ENCODE measurements at places on chromosomes 13 and 19.

- DNase-seq = no peak
These were observed 85.8 kb downstream of the RAB20 start for GRCh38 chr13:110475550-110476219.

DNA sequence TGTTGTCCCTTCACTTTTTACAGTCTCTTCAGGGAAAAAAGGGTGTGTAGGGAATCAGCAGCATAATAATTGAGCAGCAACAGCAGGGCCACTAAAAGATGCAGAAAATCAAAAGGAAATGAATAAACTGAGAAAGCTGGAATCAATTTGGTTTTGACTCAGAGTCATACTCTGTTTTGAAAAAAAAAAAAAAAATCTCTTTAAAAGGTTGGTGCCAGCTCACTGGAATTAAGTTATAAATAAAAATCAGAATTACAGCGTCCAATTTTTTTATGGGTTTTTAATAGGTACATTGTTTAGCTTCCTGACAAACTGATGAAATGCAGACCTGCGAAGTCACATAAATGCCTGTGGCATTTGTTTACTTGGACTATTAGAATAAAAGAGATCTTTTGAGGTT, 231.9 kb downstream of the COG6 start:
- no peak for DNase-seq

- DNase-seq = peak; percentile 41
These were observed 57.2 kb downstream of the CHST8 start for GRCh38 chr19:33678796-33679585.

DNA sequence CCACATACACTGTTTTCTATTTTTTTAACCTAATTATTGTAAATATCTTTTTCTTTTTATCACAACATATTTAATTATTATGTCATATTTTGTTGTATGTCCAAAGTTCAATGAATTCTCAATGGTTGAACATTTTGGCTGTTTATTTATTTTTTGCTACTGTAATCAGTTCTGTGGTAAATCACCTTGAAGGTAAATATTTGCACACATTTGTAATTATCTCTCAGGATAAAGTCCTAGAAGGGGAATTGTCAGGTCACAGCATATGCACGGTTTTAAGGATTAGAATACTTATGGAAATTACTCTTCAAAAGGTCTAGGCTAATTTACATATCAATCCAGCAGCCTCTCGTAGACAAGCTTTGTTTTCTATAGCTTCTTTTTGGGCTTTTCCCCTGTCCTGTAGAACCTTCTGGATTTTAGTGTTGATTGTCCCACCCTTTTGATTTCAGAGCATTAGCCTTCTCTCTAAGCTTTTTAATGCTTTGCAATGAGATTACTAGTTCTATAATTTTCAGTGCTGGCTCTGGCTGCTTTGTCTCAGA, 362.6 kb downstream of the KCNRG start:
- no peak for DNase-seq

- peak; percentile 43 for DNase-seq
These were observed 202.3 kb upstream of the KLHL1 start for GRCh38 chr13:70310396-70311119.

GRCh38 chr19:47378246-47378645, 29.1 kb downstream of the DHX34 start:
- no peak for DNase-seq

- DNase-seq = no peak
These were observed 85.0 kb upstream of the UBL3 start for GRCh38 chr13:29935309-29935981.

DNA sequence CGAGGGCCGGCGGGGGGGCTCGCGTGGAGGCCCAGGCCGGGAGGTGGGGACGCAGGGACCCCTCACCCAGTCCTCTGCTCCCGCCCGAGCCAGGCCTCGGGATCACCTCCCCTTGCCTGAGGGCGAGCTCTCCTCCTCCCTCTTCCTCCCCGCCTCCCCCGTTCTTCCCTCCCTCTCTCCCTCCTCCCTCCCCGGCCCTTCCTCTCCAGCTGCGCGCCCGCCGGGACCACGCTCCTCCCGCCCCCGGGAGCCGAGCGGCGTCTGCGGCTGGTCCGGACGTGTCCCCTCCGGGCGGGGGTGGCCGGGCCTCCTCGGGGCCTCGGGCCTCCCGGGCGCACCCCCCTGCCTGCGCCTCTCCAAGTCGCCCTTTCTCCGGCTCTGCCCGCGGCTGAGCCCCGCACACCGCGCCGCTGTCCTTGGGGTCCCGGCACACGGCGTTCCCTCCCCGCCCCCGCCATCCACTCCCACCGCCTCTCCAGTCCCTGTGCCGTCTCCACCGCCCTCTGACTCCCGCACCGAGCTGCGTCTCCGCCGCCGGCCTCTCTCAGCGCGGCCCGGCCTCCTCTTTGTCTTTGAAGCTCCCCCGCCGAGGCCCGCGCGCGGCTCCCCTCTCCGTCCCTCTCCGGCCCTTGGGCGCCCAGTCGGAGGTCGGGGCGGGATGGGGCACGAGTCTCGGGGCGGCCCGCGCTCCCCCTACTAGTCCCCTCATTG, 5.7 kb downstream of the SOX1 start:
- no peak for DNase-seq

GRCh38 chr19:14114854-14115253, 2.7 kb downstream of the PRKACA start:
- DNase-seq = no peak
